Muscle of leg (tissue), 16 donors: ENCODE measurements at places on chromosomes 11 and 22. TPM values are rescaled to one million over a fixed set of nuclear protein-coding genes. Genes with fewer than 3 reads are reported as not detected.
A peak's percentile ranks its signal among the peaks of the same experiment; 100 is the strongest.

C11orf65 gene
- 0.60 TPM for polyA plus RNA-seq

BAIAP2L2 gene
- polyA plus RNA-seq = 0.61 TPM

DEUP1 gene
- not detected for polyA plus RNA-seq

TUB gene
- 16.3 TPM for polyA plus RNA-seq

SUSD2 gene
- 0.65 TPM for polyA plus RNA-seq

- DNase-seq = peak; percentile 42
These were observed 686 bp downstream of the LMF2 start for GRCh38 chr22:50506611-50507420.

DNA sequence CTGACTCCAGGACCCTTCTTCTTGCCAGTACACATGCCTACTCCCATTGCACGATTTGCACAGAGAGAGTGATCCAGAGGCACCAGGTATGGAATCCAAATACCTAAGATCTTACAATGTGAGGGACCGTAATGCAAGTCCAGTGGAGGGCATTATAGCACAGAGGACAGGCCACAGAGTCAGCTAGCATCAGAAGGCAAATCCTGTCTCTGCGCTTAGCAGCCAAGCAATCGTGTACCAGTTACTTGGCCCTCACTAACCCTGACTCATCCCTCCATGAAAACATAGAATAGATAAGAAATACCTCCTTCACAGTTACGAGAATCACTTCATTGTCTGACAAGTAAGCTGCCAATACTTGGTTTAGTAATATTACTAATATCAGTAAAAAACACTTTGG, 69.7 kb upstream of the SLC6A5 start:
- no peak for DNase-seq

DNA sequence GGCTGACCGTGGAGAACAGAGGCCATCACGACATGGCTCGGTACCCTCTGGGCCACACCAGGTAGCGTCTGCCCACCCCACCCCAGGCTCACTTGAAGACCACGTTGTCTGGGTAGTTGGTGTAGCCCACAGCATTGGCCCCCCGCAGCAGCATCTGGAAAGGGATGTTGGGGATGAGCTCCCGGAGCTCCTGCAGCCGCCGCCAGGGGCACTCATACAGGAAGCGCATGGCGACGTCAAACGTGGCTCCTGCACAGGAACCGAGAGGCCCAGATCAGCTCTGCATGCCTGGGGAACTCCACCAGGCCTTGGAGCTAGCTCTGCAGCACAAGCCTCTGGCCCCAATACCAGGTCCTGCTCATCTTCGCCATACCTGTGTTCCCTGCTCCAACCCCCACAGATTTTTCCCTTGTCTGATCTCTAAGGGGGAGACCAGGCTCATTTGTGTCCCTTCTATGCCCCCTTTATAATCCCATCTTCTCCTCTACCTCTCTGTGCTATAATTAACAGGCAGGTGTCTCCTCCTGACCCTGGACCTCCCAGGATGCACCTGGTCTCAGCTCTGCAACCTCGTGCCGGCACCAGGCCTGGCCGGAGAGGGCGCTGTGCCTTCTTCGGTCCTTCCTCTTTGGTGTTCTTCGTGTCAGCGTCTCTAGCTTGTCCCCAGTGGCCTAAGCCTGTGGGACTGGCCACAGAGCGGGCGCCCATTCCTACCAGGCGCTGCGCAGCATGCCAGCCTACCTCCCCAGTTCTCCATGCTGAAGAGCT, 5.0 kb upstream of the LRFN4 start:
- DNase-seq = no peak

- DNase-seq = no peak
These were observed 31.8 kb upstream of the SLC35C1 start for GRCh38 chr11:45772986-45773785.

GRCh38 chr22:24414523-24414922, 12.9 kb upstream of the ADORA2A start:
- DNase-seq = no peak

GRCh38 chr22:39097098-39098020, at the start of gene APOBEC3H:
Gene APOBEC3H (plus strand): TSS chr22:39097244. CDS start chr22:39100279, 3,035 bp downstream.
- DNase-seq = peak; percentile 28

DNA sequence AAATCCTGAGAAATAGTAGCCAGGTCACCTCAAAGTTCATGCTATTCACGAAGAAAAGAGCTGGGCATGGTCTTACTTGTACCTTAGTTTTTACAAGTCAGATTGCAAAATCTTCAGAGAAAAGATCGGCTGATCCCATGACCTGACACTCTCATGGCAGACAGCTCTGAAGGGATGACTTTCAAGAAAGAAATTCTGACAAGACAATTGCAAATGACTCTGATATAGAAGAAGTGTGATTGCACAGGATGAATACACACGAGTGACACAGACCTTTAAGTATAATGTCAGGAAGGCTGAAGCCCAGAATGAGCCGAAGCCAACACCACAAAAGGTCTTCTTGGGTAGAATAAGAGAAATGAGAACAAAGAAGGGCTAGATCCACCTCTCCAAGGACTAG, 59.4 kb upstream of the DRD2 start:
- DNase-seq = no peak

GRCh38 chr11:49316180-49316579, 107.8 kb upstream of the FOLH1 start:
- DNase-seq = no peak

DNA sequence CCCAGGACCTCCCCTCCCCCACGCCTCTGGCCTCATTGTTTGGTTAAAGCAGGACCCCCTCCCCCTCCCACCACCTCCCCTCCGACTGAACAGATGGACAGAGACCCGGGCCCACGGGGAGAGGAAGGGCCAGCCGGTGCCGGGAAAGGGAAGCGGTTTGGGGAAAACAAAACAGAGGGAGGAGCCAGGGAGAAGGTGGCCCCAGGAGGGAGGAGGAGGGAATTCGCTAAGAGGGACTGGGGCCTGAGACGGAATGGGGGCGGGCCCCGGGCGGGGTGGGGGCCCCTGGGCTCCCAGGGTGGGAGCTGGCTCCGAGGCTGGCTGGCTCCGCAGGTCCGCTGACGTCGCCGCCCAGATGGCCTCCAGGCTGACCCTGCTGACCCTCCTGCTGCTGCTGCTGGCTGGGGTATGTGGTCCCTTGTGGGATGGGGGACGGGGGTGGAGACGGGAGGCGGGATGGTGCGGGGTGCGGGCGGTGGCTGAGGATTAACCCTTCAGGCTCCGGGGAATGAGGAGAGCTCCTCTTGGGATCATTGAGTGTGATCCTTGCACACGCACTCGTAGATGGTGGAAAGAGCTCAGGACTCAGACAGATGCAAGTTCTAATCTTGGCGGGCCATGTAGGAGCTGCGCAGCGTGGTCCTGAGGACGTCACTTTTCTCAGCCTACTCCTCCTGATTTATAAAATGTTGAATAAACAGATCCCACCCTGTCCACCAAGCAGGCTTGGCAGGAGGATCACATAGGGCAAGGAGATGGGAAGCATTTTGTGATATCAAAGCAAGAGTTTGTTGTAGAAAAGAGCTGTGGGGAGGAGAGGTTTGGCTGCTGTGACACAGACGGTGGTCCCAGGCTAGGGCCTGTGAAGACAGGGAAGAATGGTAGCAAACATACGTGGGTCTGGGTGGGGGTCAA, 688 bp downstream of the SERPING1 start:
- peak; percentile 95 for DNase-seq
